ENCODE measurements at places on chromosomes 3 and 15.
A peak's percentile ranks its signal among the peaks of the same experiment; 100 is the strongest.

DNA sequence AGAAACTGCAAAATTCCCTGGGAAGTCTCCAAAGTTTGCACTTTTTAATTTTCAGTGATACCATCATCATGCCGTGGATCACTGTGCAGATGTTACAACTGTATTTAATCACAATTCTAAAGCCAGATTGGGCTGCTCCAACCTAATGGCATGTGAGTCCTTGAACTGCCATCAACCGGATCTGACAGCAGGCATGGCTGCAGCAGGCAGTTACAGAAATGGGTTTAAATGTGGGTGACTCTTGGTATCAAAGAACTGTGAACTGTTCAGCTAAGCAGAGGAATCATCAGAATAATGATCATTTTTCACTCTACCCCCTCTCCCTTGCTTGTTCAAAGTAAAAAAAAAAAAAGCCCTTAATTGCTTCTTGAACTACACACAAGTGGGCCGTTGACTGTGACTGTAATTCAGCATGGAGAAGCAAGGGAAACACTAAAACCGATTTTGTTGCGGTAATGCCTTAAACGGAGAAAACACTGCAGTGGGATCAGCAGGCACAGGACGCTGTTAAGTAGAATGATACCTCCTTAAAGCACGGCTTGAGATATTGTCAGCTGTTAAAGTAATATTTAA lies 152.4 kb downstream of the RORA start:
- no peak for DNase-seq

GRCh38 chr15:100060276-100060926 lies 281.4 kb downstream of the ADAMTS17 start:
- peak; percentile 55 for DNase-seq

DNA sequence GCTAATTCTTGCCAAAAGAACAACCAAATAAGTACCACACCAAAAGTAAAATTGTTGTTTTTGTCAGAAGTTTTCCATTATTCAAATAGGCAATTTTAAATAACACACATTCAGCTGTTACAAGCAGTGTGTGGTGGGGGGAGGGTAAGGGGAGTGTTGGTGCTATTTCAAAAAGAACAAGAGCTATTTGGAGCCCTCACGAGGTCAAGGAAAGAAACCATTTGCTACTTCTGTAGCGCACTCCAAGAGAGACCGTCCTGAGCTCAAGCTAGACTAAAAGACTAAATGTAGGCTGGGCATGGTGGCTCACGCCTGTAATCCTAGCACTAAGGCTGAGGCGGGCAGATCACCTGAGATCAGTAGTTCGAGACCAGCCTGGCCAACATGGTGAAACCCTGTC lies 21.2 kb upstream of the IGF2BP2 start:
- DNase-seq = no peak

DNA sequence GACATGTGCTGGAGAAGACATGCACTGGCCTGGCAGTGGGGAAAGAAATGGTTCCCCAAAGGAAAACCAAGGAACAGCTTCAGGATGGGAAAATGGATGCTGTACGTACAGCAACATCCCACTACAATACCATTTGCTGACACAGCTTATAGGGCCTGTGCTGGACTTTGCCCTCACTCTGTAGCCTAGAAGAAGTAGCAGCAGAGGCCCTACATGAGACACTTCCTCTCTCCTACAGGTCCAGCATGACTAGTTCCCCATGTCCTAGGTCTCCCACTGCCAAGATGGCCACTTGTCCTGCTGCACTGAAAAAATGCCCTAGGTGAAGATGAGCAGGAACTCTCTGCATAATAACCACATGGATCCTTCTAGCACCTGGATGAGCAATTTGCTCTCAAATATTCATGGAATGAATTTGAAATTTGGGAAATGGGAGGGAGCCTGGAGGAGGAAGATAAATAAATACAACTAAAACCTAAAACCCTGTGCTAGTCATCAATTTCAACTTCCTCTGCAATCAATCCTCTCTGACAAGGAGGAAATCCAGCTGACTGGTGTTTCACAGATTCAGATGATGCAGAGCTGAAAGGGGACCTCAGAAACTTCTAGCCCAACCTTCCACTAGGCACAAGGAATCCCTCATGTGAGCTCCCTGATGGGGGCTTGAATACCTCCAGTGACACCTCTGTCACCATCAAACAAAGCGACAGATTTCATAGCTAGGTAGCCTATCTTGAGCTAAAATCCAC lies 514.3 kb upstream of the PPP2R3A start:
- DNase-seq = no peak

DNA sequence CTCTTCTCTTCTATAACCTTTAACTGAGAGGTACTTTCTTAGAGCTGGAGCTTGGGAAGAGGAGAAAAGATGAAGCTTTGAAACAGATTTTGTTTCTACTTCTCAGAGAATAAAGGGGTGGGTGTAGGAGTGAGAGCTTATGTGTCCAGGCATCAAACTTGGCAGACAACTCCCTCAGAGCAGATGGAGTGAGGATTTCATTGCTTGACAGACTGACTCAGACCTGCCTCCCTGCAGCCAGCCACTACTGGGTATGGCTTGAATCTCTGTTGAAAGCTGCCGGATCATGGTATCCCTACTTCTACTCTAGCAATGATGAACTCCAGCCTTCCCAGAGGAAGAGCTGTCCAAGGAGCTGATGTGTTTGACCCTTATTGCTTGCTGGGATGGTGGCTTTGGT lies 36.7 kb downstream of the SYN2 start:
- no peak for DNase-seq

DNA sequence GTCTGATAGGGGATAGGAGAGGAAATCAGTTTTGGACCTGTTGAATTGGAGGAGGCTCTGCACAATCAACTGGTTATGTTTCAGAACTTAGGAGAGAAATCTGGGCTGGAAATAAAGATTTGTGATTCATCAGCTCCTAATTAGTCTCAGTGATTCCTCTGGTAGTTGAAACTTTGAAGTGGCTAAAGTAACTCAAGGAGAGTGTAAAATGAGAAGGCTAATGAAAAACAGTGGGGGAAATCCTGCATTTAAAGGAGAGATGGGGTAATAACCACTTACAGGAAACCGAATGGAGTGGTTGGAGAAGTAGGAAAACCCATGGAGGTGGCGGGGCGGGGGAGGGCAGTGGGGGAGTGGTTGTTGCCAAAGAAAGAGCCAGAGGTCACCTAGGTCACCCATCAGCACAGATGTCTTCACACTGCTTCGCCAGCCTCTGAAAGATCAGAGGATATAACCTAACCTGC lies 32.6 kb downstream of the MAP2K5 start:
- no peak for DNase-seq

GRCh38 chr3:67647390-67647878 lies 7.0 kb downstream of the SUCLG2 start:
- peak; percentile 59 for DNase-seq

- peak; percentile 46 for DNase-seq
Measured at GRCh38 chr15:76967067-76967466, 27.9 kb upstream of the PSTPIP1 start.

- DNase-seq = no peak
Measured at GRCh38 chr3:127404221-127405009, 116.6 kb upstream of the PRR20G start.

GRCh38 chr3:4690277-4690676 lies 197.1 kb downstream of the ITPR1 start:
- DNase-seq = no peak

GRCh38 chr15:59401824-59402569 lies 29.3 kb upstream of the MYO1E start:
- no peak for DNase-seq

DNA sequence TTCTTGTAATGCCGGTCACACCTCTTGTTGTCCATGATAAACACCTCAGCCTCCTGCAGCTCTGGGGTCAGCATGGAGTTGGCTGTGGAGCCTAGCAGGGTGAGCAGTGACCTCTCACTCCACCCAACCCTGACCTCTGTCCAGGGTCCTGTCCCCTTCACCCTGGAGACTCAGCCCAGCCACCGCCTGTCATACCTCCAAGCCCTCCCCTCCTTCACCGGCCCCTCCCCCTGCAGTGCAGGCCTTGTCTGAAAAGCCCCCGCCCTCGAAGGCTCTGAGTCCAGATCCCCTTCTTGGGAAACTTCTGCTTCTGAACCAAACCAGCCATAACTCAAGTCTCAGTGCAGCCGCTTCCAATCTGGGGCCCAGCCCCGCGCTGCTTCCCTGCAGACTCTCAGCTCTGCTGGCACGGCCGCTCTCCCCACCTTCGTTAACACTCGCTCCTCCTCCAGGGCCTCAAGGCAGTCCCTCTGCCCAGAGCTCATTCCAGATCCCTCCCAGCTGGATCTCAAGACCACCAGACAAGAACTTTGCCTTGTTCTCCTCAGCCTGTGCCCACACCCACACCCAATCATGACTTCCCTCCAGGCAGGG lies 25.4 kb upstream of the PRSS50 start:
- DNase-seq = peak; percentile 62

- DNase-seq = no peak
Measured at GRCh38 chr15:87508086-87508485, 748.5 kb downstream of the NTRK3 start.

DNA sequence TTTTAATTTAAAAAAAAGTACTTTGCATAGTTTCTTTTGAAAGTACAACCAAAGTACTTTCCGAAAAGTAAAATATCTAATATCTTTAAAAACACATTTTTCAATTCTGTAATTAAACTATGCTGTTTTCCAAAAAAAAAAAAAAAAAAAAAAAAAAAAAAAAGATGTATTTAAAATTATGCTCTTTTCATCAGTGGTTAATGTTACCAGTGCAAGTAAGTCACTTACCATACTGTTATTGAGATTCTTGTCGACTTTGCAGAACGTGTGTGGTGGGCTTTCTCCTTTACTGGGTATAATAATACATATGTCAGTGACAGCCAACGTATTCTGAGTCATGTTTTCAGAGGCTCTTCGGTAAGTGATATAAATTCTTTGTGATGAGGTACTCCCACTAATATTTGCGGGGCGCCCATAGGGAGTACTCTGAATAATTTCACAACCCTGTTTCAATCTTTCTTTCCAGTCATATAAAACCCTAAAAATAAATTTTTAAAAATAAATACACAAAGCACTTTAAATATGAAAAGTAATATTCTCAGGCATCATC lies 39.9 kb downstream of the DENND4A start:
- no peak for DNase-seq

GRCh38 chr3:99762901-99763300 lies 54.8 kb upstream of the CMSS1 start:
- DNase-seq = no peak

DNA sequence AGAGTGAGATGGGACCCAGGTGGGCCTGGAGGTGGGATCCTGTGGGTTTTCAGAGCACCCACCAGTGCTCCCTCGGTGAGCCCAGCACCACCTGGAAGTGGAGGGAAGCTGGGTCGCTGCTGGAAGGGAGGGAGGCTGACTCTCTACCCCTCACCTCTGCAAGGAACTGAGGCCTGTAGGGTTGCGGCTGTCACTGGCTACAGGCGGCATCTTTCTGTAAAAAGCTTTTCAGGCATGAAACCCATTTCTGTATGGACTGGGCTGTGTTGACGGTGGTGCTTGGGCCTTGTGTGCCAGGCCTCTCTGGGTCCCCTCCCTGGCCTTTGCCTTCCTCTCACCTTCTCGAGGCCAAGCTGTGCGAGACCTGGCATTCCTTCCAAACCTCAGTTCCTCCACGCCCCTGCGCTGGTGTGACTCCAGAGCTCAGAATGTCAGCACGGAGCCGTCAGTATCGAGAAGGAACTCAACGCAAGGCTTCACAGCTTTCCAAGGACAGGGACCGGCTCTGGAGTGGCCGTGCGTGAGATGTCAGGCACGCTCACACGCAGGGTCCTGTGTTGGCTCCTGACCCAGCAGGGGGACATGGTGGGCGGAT lies 16.6 kb downstream of the ABTB1 start:
- DNase-seq = peak; percentile 55
